ENCODE measurements at places on chromosomes 11 and 22.
A peak's percentile ranks its signal among the peaks of the same experiment; 100 is the strongest.

GRCh38 chr11:13271060-13271693, 6.4 kb upstream of the BMAL1 start:
- DNase-seq, result no peak

GRCh38 chr11:72069787-72070251, 10.5 kb downstream of the NUMA1 start:
- peak; percentile 80 for DNase-seq

DNA sequence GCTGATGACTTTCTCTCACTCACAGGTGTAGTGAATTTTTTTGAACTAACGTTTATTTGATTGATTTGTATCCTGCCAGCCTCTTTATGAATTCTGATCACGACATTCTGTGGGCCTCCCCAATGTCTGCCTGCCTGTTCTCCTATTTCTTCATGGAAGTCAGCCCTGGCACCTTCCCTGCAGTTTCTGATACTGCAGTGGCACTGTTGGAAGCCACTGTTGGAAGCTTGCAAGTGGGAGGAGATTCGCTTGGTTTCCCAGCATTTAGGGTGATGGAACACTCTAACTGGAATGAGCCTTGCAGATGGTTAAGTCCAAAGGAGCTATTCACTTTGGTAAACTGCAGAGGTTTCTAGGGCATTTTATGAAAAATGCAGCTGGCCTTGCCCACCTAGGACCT, 1.3 kb upstream of the THY1 start:
- no peak for DNase-seq

DNA sequence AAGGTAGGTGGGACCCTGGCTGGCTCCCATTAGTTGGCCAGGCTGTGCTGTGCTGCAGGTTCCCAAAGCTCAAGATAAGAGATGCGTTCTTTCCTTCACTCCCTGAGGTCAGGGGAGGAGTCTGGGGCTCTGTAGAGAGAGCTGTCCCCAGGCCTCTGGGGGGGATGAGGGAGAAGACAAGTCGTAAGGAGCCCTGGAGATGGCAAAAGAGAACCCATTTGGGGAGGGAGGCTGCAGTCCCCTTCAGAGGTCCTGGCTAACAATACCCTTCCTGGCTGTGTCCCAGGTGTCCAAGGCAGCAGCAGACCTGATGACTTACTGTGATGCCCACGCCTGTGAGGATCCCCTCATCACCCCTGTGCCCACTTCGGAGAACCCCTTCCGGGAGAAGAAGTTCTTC, 916 bp downstream of the GNG3 start:
- peak; percentile 46 for DNase-seq

DNA sequence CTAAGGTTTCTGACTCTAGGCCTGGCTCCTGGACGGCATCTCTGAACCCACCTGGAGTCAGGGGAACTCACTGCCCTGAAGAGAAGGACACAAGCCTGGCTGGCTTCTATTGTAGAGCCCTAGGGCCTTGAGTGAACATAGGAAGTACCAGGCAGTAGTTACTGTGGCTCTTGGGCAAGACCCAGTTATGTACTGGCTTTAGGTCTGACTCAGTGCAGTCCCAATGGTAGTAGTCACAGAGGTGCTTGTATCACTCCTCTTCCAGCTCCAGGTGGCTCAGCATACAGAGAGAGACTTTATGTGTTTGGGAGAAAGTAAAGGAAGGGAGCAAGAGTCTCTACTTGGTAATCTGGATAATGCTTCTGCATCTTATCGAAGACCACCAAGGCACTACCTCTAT, 13.9 kb upstream of the PAK1 start:
- no peak for DNase-seq

DNA sequence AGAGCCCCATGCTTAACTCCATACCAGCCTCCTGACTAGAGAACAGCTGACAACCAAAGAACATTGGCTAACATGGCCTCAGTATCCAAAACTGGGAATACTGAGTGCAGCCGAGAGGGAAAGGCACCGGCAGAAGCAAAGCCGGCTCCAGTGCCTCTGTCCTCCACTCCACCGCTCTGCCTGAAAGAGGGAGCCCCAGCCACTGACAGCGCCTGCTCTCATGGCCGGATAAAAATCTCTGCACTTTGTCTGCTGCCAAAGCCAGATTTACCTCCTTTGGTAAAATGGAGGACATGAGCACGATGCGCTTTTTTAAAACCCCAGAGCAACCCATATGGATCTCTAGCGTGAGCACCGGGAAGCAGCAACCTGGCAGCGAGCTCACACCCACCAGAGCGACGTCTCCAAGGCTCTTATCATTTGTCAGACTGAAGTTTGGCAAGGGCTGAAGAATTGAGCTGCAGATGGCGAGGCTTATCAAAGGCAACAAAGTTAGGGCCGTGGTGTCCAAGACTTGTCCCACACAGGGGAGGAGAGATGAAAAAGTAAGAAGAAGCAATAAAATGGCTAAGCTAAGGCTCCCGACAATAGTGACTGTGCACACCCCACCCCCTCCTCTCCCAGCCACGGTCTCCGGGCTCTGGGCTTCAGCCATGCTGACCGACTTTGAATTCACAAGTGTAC, 71.4 kb downstream of the EFCAB6 start:
- no peak for DNase-seq

DNA sequence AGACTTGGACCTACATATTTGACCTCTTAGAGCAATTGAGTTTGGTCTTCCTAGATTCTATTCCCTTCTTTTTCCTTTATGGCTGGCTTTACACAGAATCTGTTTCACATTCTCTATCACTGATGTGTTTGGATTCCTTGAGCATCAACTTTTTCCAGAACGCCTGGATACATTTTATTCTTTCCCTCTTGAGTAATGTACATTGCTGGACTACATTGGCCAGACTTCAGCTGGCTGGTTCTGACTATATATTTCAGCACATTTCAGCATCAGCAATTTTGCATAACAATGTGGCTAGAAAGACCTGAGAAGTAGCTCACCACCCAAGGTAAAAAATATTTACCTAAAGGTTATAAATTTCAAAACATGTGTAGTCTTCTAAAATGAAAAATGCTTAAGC, 2198.2 kb upstream of the RAG2 start:
- peak; percentile 44 for DNase-seq

DNA sequence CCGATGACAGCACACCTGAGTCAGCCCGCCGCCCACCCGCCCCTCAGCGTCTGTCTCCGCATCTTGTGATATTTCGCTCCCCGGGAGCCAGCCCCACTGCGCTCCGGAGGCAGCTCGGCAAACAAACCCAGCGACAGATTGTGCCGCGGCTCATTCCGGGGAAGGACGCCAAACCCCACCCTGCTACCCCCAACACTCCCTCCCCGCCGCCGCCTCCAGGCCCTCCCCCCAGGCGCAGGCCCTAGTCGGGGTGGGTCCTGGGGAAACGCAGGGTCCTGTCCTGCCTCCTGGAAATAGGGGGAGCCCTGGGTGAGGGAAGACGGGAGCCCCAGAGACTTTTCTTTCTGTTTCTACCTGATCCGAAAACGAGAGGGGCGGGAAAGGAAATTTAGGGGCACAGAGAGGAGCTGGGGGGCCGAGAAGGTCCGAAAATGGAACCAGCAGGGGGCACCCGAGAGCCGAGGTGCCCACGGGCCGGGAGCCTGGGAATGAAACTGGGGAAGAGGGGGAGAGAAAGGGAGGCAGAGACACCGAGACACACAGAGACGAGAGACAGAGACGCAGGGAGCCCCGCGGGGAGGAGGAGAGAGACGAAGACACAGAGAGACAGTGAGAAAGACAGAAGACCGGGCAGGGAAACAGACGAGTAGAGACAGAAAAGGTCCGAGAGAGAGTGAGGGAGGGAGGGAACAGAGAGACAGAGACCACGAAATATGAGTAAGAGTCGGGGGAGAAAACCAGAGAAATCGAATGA, 1.7 kb upstream of the RTN4RL2 start:
- peak; percentile 58 for DNase-seq

DNA sequence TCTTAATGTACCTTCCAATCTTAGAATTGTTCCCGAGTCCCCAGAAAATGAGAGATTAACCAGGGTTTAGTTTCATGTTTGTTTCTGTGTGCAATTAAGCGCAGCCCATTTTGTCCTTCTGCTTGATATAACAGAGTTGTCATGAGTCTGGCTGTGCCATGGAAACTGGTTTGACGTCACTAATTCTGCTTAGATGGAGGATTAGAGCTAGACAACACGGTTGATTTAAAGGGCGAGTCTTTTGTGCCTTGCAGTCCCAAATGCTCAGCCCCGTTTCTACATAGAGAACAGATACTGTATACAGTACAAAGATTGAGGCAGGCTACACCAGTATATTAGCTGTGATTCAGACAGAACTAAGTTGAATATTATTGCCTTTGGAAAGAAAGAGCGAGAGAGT, 45.5 kb upstream of the ALKBH3 start:
- no peak for DNase-seq

GRCh38 chr11:1694846-1695547, 2.0 kb upstream of the KRTAP5-6 start:
- no peak for DNase-seq

All from femur (tissue), 1 donor.